Posterior vena cava (tissue), 2 donors: ENCODE measurements at places on chromosomes 4 and X. TPM values are rescaled to one million over a fixed set of nuclear protein-coding genes. Genes with fewer than 3 reads are reported as not detected.
A peak's percentile ranks its signal among the peaks of the same experiment; 100 is the strongest.

Gene EOLA1
- 15.8 TPM for total RNA-seq

Gene KIAA1210
- not detected for total RNA-seq

Gene CXorf49
- total RNA-seq = not detected

Gene SH3D19
- 140 TPM for total RNA-seq

Gene POU4F2
- total RNA-seq = not detected

Gene ZNF185
- 2.8 TPM for total RNA-seq

Gene TRAM1L1
- total RNA-seq = 2.5 TPM

DNA sequence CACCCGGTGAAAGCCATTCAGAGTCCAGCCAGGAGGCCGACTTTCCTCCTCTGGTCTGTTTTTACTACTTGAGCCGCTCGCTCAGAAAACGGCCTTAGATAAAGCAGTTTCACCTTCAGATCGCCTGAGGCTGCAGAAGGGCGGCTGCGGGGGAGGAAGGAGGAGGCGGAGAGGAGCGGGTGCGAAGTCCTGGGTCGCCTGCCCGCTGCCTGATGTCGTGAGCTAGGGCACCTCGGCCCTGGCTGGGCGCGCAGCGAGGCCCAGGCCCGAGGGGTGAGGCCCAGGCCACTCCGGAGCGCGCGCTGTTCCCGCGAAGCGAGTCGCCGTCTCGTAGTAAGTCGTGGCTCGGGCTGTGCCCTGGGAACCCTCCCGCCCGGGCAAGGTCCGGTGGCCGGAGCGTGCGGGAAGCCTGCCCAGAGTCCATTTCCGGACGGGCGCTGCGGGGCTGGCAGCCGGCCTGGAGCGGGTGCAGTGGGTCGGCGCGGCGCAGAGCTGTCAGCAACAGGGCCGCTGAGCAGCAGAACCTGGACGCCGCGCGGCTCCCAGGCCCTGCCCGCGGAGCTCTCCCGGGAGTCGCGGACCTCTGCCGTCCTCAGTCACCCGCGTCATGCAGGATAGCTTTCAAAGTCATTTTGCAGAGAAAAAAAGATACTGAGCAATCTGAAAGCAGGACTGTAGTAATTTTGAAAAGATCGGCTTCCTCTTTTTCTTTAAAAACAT, 18.6 kb downstream of the TRIM2 start:
- peak; percentile 85 for DNase-seq

GRCh38 chr4:10620935-10621488, 63.6 kb downstream of the CLNK start:
- DNase-seq = no peak

DNA sequence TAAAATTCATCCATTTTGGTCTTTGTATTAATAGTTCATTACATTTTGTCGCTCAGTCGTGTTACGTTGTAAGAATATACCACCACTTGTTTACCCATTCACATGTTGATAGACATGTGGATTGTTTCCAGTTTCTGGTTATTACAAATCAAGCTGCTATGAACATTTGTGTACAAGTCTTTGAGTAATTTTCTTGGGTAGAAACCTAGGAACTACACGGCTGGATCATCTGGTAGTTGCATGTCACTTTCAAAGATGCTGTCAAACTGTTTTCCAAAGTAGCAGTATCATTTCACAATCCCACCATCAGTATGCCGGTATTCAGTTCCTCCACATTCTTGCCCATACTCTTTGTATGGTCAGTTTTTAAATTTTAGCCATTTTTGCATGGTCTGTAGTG, 98.0 kb downstream of the GASK1B start:
- DNase-seq = no peak

DNA sequence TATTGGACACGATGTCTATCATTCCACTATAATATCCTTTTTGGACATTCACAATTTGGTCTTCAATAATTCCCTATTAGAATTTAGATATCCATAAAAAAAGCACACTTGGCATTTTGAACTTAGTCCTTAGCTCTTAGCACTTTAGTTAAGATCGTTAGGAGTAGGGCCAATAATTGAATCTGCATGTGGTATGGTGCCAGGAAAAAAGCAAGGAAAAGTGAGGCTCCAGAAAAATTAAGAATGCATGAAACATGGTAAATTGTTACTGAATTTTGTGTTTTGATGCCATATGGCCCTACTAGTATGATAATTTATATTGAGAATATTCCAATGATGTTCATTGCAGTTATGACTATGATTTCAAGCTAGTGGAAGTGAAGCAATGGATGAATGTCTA, 53.6 kb upstream of the TEX13A start:
- no peak for DNase-seq

- DNase-seq = peak; percentile 92
Measured at GRCh38 chr4:5708449-5709206, at the start of gene EVC2. Gene EVC2, minus strand, starts transcription at chr4:5708559. Its CDS starts 46 bp downstream, at chr4:5708513.

GRCh38 chr4:10003666-10004065, 17.6 kb downstream of the SLC2A9 start:
- DNase-seq = no peak

- no peak for DNase-seq
Measured at GRCh38 chr4:145183023-145183422, 2.6 kb upstream of the OTUD4 start.

DNA sequence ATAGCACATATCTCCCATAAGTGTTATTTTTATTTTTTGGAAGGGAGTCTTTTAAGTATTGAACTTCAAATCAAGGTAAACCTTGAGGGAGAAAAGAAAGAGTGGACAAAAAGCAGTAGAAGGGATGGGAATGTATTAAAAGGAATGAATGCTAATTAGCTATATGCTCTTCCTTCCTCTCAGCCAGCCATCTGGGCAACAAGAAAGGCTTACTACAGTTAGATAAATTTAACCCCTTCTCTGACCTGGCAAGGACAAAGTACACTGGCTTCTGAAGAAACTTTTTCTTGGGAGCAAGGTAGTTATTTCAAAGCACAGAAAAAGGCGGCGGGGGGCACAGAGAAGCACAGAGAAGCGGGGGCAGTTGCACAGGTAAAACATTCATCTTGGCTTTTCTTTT, 54.6 kb downstream of the GAB1 start:
- DNase-seq = no peak

DNA sequence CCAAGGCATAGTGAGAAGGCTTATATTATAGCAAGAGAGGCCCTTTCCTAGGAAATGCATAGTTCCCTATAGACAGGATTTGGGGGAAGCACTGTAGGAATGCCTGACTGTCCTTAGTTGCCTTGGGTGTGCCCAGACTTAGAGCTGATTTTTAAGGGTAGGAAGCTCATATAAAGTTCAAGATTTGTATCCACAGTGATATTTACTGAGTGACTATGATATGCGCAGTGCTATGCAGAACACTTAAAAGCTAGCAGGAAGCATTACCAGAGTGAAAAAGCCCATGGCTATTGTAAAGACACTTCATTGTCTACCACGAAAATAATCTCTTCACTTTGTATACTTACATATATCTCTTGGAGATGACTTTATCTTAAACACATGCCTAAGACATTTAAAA, 50.1 kb upstream of the IL13RA1 start:
- DNase-seq = no peak
